AG20443 (cell line): ENCODE measurements at places on chromosomes 6 and 20.

GRCh38 chr6:30880698-30881252 is 3.5 kb upstream of the DDR1 start:
- no peak for DNase-seq

DNA sequence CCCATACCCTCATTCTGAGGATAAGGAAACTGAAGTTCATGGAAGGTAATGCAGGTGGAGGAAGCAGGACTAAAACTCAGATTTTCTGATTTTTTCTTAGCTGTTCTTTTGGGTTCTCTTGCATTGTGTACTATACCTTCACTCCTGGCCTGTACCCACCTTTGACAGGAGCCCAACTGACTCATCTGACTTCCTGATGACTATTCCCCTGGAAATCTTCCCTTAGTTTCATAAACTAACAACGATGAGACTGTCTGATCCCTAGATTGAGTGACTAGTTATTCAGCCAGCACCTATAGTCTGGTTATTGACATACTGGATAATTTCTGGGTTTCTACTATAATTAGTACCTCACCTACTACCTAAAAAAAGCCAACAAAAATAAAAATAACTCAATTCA is 10.1 kb downstream of the CRYBG1 start:
- no peak for DNase-seq

GRCh38 chr20:8431538-8432434 is 299.7 kb downstream of the PLCB1 start:
- DNase-seq: no peak

DNA sequence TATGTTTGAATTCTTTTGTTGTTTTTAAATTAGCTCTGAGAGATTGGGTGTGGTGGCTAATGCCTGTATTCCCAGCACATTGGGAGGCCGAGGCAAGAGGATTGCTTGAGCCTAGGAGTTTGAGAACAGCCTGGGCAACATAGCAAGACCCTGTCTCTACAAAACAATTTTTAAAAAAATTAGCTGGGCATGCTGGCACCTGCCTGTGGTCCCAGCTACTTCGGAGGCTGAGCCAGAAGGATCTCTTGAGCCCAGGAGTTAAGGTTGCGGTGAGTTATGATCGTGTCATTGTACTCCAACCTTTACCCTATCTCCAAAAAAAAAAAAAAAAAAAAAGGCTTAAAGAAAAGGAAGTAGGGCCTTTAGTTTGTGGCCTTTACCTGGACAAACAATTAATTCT is 22.9 kb downstream of the DHX35 start:
- DNase-seq: no peak

DNA sequence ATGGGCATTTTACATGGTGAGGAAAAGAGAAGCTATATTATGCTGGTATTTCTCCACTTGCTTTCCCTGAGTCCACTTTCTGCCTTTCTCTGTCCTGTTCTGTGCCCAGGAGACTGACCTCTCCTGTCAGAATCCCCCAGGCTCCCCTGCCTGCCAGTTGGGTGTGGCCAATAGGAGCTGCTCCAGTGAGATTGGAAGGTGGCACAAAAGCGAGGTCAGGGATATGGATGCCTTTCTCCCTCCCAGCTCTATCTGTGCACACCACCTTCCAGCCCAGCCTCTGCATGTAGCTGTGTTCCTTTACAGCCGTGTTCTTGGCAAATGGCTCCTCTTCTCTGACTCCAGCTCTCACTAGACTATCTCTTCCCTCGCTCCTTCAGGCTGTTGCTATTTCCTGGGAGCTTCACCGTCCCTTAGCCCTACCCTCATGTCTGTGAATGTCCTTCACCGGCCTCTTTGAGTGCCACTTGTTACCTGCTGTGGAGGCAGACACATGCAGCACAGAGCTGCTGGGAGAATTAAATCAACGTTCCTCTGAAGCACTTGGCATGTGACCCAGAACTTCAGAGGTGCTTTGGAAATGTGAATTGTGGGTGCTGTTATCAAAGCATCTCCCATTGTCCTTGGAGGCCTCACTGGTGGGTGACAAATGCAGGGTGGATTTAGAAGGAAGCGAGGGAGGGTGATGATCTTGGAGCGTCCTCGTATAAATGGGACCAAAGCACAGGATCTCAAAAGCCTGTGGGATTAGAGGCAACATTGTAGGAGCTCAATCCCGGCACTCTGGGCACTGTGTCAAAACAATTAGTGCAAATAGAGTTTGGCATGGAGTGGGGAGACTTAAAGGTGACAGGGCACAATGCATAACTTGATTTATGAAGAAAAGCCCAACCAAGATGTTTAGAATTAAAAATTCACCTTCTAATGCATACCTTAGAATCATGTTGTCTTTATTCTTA is 28.9 kb upstream of the RALGAPA2 start:
- no peak for DNase-seq

DNA sequence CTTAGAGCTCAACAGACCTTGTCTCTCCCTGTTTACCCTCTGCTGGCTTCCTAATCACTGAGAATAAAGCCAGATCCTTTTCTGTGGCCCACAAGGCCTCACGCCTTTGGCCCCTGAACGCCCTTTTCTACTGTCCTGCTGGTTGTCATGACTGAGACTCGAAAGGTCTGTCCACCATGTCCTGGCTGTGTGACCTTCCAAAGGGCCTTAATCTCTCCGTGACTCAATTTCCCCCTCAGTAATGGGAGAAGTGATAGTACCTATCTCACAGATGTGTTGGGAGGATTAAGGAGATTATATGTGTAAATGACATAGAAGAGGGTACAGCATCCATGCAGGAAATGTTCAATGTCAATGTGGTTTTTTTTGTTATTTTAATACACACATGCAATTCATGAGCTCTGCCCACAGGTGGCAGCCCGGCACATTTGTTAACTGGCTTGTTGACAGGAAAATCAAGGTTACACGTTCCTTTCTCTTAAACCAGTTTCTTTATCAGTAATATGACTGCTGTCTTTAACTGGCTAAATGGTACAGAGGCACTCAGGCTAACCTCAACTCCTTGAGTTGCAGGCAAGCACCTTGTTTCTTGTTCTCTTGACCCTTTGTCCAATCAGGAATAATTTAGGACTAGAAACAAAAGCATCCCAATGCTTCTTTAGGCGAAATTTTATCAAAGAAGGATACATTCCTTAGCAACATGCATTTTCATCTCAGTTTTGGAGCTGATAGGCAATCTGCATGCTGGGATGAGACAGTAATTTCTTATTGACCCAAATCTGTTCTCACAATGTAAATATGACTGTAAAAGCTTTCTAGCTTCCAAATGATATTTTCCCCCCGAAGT is 16.6 kb downstream of the SLC22A1 start:
- peak; percentile 66 for DNase-seq

DNA sequence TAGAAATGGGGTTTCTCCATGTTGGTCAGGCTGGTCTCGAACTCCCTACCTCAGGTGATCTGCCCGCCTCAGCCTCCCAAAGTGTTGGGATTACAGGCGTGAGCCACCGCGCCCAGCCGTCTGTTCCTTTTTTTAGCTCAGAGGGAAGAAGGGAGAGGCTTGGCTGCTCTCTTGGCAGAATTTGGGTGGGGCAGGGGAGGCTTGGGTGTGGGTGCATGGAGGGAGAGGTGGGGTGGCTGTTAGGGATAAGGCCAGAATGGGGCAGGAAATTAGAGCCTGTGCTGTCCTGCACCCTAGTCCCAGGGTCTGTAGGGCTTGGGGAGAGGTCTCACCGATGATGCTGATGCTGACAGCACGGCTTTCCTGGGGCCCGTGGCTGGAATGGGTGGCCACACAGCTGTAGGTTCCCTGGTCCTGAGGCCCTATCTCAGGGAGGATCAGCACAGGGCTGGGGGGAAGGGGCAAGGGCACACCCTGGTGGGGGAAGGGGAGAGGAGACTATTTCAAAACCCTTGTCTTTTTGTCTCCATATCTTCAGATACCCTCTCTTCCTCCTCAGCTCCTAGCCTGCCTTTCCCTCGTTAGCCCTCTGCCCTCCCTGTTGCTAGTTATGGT is 2.0 kb downstream of the AGER start:
- no peak for DNase-seq

DNA sequence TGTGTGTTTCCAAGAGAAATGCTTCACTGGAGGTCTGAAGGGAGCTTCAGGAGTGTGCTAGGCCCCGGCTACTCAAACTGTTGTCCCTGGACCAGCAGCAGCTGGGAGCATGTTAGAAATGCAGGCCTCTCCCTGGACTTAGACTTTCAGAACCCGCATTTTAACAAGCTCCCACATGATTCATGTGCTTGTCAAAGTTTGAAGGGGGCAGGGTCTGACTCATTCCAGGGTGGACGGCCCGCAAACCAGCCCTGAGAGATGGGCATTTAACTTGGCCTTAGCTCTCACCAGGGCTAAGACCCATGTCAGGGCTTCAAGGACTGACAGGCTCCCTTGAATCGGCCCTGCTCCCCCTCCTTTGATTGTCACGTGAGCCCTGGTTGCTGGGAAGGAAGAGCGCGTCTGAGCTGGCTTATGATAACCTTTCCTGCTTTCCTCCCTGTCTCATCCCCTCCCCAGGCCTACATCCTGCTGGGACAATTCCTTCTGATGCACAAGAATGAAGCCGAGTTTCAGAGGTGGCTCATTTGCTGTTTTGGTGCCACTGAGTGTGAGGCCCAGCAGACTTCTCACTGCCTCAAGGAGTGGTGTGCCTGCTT is 35.5 kb downstream of the BANF2 start:
- no peak for DNase-seq

DNA sequence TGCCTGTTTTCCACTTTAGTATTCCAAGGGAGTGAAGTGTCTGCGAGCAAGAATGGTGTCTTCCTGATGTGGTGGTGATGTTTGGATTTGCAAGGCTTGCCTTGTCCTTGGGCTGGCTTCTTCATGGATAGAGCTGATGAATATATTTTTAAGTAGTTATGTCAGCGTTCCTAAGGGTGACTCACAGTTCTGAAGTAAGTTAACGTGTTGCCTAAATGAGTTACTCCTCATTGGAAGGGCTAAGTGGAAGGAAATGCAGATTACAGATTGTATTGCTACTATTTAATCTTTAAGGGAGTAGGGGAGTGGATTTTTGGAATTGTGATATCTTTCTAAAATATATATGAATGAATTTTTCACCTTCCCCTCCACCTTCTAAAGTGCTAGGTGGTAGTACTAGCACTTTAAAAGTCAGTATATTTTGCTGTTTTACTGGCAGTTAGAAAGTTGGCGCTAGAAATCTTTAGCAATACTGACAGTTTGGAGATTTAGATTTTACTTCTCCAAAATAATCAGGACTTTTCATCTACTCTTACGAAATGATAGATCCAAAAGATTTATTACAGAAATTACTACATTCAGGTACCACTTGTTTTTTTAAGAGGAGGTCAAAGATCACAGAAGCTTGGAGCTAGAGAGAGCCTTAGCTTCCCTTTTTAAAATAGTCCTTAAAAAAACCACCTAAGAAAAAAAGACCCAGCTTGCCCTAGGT is 197.4 kb downstream of the JARID2 start:
- peak; percentile 73 for DNase-seq

GRCh38 chr6:105628156-105628860 is 225.4 kb upstream of the PREP start:
- no peak for DNase-seq

DNA sequence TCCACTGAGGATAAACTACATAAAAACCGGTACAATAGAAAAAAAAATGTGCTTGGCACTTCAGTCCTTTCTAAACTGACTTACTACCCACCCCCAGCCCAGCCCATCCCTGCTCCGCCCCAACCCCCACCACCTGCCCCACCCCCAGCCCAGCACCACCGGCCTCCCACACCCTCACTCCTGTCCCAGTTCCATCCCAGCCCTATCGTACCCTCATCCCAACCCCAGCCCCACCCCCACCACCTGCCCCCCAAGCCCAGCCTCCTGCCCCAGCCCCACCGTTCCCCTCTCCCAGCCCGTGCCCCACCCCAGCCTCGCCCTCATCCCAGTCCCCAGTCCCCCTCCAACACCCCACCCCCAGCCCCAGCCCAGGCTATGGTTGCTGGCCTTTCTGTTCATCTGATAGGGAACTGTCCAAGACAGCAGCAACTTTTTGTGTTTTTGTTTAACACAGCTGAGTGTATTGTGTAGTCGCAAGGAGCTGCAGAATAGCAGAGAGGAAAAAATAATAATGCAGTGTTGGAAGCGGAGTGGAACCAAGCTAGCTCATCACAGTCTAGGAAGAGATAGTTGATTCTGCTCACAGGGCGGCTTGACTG is 61.9 kb downstream of the SASH1 start:
- no peak for DNase-seq

DNA sequence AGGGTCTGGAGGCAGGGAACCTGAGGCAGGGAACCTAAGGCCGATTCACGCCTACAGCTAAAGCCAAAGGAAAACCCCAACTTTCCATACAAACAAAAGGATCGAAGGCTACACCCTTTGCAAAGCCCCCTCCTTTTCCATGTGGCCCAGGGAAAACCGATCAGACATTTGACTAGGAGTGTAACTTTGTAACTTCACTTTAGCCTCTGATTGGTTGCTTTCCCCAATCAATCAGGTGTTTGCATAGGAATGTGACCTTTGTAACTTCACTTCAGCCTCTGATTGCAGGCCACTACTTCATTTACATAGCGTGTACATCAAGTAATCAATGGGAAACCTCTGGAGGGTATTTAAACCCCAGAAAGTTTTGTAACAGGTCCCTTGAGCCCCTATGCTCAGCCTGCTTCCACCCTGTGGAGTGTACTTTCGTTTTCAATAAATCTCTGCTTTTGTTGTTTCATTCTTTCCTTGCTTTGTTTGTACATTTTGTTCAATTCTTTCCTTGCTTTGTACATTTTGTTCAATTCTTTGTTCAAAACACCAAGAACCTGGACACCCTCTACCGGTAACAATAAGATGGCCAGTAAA is 43.3 kb downstream of the CHD6 start:
- DNase-seq: no peak
